ENCODE measurements at places on chromosomes 3 and 15. TPM values are rescaled to one million over a fixed set of nuclear protein-coding genes. Genes with fewer than 3 reads are reported as not detected.

ILDR1 gene
- total RNA-seq: not detected

ASB14 gene
- total RNA-seq: not detected

NPHP3 gene
- total RNA-seq: 8.7 TPM

MYO1E gene
- total RNA-seq: 251 TPM

PARP6 gene
- total RNA-seq: 53.4 TPM

NEIL1 gene
- 0.80 TPM for total RNA-seq

IL17RC gene
- total RNA-seq: 15.2 TPM

GOLGA8G gene
- total RNA-seq: not detected

C3orf20 gene
- total RNA-seq: not detected

C3orf85 gene
- not detected for total RNA-seq

KY gene
- not detected for total RNA-seq

MKRN3 gene
- total RNA-seq: 2.8 TPM

LRRC2 gene
- total RNA-seq: not detected

VGLL3 gene
- total RNA-seq: 8.5 TPM

RHOV gene
- total RNA-seq: 5.3 TPM

DUOXA2 gene
- total RNA-seq: not detected

MEIS2 gene
- total RNA-seq: 8.2 TPM

IL17RE gene
- 1.0 TPM for total RNA-seq

SPTSSB gene
- not detected for total RNA-seq

GALNT15 gene
- not detected for total RNA-seq

GNAT1 gene
- total RNA-seq: 0.09 TPM

KLHL24 gene
- total RNA-seq: 6.9 TPM

LRRC3B gene
- not detected for total RNA-seq

SLC12A1 gene
- not detected for total RNA-seq

TIMP4 gene
- 14.6 TPM for total RNA-seq

NEO1 gene
- total RNA-seq: 37.7 TPM

ADAMTSL3 gene
- total RNA-seq: 0.31 TPM

ROBO1 gene
- 14.8 TPM for total RNA-seq

CAPN7 gene
- 25.5 TPM for total RNA-seq

FMN1 gene
- 0.36 TPM for total RNA-seq

ARPP21 gene
- total RNA-seq: 0.12 TPM

TNFSF10 gene
- 0.10 TPM for total RNA-seq

TRH gene
- not detected for total RNA-seq

C3orf22 gene
- not detected for total RNA-seq

DNASE1L3 gene
- 0.11 TPM for total RNA-seq

Data from A549 treated with DMSO at 1 μM for 4 hours (cell line).